ENCODE measurements at places on chromosomes 5 and 9. TPM values are rescaled to one million over a fixed set of nuclear protein-coding genes. Genes with fewer than 3 reads are reported as not detected.

DNA sequence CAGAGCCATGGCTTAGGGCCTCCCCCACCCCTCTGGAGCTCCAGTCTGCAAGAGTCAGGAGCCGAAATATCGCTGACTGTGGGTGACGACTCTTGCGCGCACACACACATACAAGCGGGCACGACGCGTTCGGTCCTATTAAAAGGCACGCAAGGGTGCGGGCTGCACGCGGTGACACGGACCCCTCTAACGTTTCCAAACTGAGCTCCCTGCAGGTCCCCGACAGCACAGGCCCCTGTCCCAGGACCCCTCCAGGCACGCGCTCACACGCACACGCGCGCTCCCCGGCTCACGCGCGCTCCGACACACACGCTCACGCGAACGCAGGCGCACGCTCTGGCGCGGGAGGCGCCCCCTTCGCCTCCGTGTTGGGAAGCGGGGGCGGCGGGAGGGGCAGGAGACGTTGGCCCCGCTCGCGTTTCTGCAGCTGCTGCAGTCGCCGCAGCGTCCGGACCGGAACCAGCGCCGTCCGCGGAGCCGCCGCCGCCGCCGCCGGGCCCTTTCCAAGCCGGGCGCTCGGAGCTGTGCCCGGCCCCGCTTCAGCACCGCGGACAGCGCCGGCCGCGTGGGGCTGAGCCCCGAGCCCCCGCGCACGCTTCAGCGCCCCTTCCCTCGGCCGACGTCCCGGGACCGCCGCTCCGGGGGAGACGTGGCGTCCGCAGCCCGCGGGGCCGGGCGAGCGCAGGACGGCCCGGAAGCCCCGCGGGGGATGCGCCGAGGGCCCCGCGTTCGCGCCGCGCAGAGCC lies at the start of gene GRIN1:
Gene GRIN1, plus strand, starts transcription at position 433 of the 746 bp plus-strand sequence. CDS start 333 bp downstream, outside the sequence.
- peak; percentile 89 for DNase-seq

Gene KCNMB1
- total RNA-seq: not detected

Gene PCDH1
- 48.4 TPM for total RNA-seq

Gene CA9
- 0.09 TPM for total RNA-seq

- no peak for DNase-seq
These were observed 77.7 kb downstream of the ZNF354C start for GRCh38 chr5:179137643-179138567.
